ENCODE measurements at places on chromosomes 13 and 19.

- no peak for DNase-seq
Observed at GRCh38 chr19:35069696-35070095, 28.2 kb downstream of the HPN start.

DNA sequence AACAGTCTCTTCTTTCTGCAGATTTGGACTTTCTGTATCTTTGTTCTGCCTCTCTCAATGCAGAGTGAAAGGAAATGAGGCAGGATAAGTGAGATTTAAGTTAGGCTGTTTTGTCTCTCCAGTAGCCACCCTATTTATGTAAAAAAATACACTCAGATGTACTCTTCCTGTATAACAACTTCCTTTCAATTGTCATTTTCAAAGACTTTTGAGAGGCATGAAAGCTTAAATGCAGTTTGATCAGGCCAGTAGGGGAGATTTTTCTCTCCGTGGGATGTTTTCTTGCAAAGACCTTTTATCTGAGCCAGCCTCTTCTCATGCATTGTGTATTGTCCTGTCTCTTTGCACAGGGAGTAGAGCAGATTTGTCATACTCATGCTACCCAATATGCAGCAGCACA, 166.8 kb downstream of the SLITRK5 start:
- DNase-seq, result no peak

- no peak for DNase-seq
Observed at GRCh38 chr13:28012896-28013295, 24.4 kb upstream of the URAD start.

GRCh38 chr13:77028202-77028601, 1.2 kb upstream of the FBXL3 start:
- DNase-seq, result no peak

- DNase-seq, result no peak
Observed at GRCh38 chr13:79691826-79692225, 210.9 kb downstream of the NDFIP2 start.

DNA sequence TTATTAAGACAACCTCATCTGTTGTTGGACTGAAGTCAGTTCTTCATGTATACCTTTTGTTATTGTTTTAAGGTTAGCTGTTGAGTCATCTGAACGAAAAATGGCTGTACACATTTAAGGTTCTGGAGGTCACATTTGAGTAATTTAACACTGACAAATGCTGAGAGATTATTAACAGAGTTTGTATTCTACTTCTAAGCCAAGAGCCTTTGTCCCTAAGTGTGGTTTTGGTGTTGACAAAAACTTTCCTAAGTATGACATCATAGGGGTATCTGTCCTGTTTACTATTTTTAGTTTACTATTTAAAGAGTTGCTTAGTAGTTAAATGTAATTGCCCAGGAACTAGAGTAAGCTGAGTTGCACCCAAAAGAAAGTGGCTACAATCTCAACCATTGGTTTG, 71.9 kb downstream of the CDK8 start:
- DNase-seq, result no peak

DNA sequence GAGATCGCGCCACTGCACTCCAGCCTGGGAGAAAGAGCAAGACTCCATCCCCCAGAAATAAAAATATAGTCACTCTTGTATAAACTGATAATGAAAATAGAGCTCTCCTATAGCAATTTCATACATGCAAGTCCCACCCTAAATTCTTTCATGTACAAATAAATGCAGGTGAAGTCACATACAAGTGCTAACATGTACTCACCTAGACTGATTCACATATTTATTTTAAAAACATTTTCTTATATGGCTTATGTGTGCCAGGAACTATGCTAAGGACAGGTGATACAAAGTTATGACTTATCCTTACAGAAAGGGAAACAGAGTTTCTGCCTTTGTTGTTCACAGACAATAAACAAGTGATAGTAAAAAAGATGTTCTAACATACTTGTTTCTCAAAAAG, 32.0 kb downstream of the USP12 start:
- DNase-seq, result no peak

- DNase-seq, result no peak
Observed at GRCh38 chr13:43232144-43232872, 208.9 kb downstream of the DNAJC15 start.

- no peak for DNase-seq
Observed at GRCh38 chr13:31276421-31276820, 76.6 kb downstream of the B3GLCT start.

DNA sequence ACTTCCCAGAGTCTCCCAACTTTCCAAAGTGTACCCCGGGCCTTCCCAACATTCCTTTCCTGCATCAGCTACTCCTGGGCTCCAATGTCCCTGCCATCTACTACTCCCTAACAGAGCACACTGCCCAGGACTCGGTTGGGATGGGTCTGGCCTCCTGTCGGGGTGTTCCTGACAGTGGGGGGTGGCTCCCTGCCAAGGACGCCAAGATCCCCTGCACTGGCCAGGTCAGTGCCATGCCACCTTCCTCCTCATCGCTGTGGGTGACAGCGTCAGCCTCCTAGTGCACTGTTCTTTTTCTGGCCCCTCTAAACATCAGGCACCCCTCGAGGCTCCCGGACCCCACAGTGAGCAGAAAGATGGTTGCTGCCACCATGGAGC, 13.8 kb downstream of the EPS15L1 start:
- DNase-seq, result no peak

DNA sequence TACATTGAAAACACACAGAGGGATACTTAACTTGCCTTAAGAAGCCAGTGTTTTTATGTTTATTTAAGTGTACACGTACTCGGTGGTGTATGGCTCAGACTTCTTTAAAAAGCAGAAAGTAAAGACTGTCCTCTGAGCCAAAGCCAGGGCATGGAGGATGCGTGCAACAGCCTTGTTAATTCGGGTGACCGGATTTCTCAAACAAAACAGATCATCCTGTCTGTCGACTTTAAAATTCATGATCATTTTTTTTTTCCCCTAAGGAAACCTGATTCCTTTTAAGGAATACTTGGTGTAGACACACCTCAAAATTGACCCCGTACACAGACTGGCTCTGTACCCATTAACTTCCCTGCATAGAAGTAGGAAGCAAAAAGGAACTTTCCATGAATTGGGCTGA, 124.7 kb upstream of the RNF113B start:
- DNase-seq, result no peak

- no peak for DNase-seq
Observed at GRCh38 chr19:31745731-31746130, 396.5 kb upstream of the TSHZ3 start.

DNA sequence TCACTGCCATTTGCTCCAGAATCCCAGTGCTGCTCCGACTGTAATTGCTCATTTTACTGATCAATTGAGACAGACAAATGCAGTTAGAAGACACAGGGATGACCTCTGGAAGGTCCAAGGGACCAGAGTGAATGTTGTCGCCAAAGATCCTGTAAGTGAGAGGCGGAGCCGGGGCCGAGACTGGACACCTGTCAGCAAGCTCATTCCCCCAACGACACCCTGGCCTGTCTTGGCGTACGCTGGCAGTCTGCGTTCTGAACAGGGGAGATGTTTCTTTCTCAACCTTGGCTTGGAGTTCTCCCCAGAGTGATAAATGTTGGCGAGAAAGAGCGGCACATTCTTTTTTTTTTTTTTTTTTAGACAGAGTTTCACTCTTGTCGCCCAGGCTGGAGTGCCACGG, 24.2 kb downstream of the GADD45B start:
- no peak for DNase-seq
